Kidney epithelial cell (primary cell): ENCODE measurements at places on chromosomes 12 and 14. TPM values are rescaled to one million over a fixed set of nuclear protein-coding genes. Genes with fewer than 3 reads are reported as not detected.

NAV3 gene
- total RNA-seq, result 17.0 and 30.9 TPM in 2 replicates

KRAS gene
- total RNA-seq, result 23.0 and 24.0 TPM in 2 replicates

GRCh38 chr14:38412654-38413053, 156.8 kb upstream of the CLEC14A start:
- DNase-seq, result no peak

- no peak for DNase-seq
Measured at GRCh38 chr12:121781484-121781997, 11.9 kb downstream of the RHOF start.

GRCh38 chr12:115075552-115076170, 391.7 kb upstream of the TBX3 start:
- no peak for DNase-seq

DNA sequence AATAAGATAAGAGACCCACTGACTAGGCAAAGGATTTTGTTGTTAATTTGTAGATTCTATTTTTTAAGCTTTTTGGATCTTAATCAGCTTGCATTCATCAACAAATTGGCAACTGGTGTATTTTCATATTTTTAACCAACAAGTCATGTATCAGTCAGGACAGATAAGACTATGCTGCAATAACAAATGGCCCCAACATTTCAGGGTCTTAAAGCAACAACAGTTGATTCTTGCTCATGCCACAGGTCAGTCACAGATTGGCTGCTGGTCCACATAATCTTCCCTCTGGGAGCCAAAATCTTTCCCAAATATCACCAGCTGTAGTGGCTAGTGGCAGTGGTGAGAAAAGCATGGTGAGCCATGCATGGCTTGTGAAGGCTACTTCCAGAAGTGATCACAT, 21.9 kb upstream of the SERPINA12 start:
- DNase-seq, result no peak

- peak; percentile 39 for DNase-seq
Measured at GRCh38 chr14:51604073-51604472, 47.6 kb upstream of the FRMD6 start.

DNA sequence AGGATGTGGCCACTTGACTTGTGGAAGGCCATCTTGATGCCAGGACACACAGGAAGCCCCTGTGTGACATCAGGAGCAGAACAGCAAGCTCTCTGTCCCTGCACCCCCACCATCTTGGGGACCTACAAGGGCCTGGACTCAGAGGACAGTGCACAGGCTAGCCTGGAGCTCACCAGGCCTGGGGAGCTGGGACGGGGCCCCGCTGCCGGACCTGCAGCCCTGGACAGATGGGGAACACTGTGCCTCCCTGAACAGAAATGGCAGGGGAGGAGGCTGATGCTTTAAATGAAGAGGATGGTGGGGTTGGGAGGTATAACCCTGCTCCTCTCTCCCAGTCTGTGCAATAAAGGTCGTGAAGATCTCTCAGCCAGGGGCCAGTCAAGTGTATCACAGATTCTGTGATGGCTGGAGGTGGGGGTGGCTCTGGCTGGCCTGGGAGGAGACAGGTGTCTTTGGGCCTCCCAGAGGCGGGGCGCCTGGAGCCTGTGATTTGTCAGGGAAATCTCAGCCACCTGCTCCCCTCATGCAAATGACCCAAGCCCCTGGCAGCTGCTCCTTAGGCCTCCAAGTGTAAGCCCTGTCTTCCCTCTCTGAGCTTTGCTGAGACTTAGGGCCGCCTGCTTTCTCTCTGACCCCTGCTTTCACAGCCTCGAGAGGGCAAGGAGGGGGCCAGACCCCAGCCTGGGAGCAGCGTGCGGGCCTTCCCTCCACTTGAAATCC, 1.1 kb upstream of the GNB3 start:
- DNase-seq, result no peak

- DNase-seq, result no peak
Measured at GRCh38 chr12:108194585-108194984, 65.5 kb downstream of the WSCD2 start.

DNA sequence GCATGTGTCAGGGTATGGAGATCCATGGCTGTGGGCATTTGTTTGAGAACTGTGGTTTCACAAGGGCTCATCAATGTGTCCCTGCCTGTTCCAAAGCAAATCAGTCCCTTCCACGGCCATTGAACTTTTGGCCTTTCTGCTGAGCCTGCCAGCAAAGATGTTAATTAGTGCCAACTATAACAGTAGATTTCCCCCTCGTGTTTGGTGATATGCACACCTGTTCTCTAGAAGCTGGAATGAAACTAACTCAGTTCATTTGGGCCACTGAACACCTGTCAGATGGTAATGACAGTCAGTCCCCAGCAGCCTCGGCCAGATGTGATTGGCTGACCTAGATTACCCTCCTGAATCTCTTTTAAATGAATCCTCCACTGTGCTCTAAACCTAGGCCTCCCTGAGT, 43.2 kb downstream of the IRAK3 start:
- no peak for DNase-seq

DNA sequence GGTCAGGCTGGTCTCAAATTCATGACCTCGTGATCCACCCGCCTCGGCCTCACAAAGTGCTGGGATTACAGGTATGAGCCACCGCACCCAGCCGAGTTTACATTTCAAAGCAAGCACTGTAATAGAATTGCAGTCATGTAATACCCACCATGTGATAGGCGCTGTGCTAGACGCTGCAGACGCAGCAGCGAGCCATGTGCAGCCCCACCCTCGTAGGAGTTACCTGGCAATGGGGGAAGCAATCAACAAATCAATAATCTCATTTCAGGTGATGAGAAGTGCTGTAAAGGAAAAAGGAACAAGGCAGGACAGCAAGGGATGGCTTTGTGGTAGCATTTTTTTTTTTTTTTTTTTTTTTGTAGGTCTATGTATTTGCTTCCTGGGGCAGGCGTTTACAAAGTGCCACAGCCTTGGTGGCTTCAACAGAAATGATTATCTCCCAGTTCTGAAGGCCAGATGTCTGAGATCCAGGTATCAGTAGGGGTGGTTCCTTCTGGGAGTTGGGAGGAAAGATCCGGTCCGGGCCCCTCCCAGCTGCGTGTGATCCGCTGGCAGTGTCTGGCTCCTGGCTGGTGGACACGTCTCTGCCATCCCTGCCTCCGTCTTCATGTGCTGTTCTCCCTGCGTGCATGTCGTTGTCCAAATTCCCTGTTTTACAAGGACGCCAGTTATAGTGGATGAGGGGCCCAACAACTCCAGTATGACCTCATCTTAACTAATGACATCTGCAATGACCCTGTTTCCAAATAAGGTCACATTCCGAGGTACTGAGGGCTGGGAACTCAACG, 72.8 kb downstream of the TNFAIP2 start:
- DNase-seq, result no peak

- DNase-seq, result no peak
Measured at GRCh38 chr12:75724928-75725312, 213.5 kb upstream of the KRR1 start.

DNA sequence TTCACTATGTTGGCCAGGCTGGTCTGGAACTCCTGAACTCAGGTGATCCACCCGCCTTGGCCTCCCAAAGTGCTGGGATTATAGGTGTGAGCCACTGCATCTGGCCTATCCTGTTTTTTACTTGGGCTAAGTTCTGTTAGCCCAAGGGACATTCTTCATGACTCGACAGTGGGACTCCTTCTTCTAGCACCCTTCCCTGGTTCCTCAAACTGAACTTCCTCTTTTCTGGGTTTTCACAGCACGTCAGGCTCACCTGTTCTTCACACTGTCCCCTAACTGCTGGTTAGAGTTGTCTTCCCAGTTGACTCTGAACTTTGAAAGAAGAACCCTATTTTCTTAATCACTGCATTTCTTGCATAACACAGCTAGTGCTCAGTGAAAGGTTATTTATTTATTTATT, 22.5 kb downstream of the CABP1 start:
- DNase-seq, result no peak
